ENCODE measurements at places on chromosomes 3 and 15. TPM values are rescaled to one million over a fixed set of nuclear protein-coding genes. Genes with fewer than 3 reads are reported as not detected.

The GMPPB gene
- total RNA-seq = 14.3 TPM

The EFCC1 gene
- 5.4 TPM for total RNA-seq

GRCh38 chr15:76460347-76460746, 123.8 kb downstream of the ISL2 start:
- DNase-seq = no peak

DNA sequence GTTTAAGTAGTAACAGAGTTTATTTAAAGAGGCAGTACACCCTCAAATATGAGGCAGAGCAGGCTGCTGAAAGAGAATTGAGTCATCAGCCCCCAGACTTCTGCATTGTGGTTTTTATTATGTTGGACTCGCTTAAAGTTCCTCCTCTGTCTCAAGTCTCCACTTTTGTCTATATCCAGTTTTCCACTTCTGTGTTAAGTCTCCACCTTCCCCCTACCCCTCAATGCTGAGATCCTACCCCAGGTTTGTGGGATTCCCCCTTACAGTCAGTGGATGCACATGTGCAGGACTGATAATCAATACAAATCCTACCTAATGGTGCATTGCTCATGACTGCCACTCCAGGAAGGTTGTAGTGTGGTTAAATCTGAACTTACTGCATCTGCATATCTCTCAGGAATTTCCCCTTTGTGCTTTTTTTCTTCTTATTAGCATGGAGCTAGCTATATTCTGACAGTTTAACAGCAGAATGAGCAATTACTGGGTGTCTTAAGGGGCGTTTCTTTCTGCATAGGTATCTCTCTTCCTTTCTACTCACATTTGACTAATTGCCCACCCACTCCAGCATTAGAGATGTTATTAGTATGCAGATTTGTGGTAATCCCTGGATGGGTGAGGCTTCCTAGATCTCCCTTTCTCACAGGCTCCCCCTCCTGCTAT, 11.9 kb upstream of the CD200R1L start:
- no peak for DNase-seq

GRCh38 chr3:95311272-95311671, 1248.4 kb downstream of the NSUN3 start:
- no peak for DNase-seq

DNA sequence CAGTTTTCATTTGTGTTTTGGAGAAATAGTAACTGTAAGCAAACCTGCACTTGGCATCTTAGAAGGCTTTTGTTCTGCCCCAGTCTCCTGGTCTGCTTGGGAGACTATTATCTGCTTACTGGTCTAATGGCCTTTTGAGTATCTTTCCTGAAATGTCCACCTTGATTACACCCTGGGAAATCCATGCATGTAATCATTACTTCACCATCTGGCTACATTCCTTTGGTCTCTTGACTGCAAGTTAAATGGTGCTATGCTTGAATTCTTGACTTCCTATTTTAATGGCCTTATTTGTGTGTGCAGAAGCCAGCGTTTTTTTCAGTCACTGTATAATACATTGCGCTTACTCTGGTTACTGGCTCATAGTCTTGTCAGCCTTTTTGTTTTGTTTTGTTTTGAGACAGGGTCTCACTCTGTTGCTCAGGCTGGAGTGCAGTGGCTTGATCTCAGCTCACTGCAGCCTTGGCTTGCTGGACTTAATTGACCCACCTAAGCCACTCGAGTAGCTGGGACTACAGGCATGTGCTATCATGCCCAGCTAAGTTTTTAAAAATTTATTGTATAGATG, 30.0 kb downstream of the CHD2 start:
- DNase-seq = no peak

DNA sequence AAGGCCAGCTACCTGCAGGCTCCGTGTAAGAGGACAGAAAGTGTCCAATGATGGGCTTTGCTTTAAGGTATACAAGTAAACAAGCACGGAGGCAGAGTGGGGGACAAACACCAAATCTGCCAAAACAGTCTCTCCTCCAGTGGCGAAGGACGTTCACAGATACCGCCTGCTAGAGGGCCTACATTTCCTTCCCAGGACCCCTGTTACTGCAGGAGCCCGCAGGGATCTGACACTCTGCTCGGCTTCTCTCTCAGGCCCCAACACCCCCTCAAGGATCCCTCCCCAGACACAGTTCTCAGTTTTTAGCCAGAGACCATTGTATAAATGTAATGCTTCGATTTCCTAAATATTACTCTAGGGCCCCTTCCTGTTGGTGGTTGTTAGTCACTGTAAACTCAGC, 46.0 kb upstream of the VGLL4 start:
- no peak for DNase-seq

DNA sequence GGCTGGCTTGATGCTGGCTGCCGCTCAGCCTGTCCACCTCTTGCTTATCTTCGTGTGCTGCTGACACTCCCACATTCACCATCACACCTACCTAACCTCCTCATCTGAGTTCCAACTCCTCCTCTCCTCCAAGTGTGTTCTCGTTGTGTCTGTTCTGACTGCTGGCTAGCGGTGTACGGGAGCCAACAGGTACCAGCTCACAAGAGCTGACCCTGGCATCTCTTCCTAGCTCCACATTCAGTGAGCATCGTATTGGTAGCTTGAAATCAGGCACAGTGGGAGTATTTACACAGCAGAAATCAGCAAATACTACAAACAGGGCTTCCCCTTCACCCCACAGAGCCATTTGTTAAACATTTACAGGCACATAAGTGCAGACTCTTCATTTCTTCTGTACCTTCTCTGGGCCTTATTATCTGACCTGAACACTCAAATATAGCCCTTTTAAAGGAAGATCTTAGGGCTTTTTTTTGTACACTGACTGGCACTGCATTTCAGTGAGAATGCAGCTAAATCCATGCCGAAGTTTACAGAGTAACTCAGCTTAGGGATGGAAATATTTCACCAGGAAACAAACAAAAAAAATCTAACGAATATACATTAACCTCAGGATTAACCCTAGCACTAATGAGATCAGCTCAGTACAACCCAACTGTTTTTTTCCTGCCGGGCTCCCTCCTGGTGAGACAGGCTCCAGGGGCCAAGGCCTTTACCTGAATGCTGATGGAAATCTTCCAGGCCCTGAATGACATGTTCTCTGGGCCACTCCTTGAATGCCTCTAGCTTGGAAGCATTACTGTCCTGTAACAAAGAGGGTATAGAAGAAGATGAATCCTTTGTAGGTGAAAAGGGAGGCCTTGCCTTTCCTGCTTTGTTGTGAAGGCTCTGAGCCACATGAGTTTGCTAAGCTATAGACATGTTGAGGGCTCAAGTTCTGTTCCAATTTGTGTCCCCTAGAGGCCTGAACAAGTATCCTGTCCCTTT, 150.5 kb upstream of the LPP start:
- DNase-seq = no peak

DNA sequence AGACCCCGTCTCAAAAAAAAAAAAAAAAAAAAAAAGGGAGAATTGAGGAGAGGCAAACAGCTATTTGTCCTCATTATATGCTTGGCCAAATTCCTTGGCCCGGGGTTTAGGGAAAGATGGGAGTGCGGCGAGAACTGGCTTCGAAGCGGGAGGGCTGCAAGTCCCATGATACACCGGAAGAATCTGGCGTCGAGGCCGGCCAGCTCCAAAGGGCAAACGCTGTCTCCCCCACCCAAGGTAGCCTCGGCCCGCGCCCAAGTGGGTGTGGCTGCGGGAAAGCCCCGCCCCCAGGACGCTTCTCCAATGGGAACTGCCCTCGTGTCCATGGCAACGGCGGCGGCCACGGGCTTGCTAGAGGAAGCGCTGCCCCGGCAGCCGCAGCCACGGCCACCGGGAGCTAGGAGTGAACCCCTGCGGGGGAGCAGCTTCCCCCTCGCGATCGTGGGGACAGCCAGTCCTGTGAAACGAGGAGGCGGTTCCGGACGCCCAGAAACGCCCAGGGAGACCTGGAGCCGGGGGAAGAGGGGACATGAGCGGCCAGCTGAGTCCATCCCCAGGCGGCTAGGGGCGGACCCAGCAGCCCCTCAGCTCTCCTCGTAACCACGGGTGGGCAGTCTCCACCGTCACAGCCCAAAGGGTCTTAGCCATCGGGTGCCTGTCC, at the start of gene TTLL13:
Gene TTLL13 (plus strand): TSS at position 354 of the 661 bp plus-strand sequence. CDS start 1,075 bp downstream, outside the sequence.
- peak; percentile 98 for DNase-seq

DNA sequence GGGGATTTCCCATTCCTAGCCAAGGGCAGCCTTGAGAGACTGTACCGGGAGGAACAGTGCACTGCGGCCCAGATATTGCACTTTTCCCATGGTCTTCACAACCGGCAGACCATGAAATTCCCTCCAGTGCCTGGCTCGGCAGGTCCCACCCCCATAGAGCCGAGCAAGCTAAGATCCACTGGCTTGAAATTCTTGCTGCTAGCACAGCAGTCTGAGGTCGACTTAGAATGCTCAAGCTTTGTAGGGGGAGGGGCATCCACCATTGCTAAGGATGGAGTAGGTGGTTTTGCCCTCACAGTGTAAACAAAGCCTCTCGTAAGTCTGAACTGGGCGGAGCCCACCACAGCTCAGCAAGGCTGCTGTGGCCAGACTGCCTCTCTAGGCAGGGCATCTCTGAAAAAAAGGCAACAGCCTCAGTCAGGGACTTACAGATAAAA, 156.3 kb downstream of the FRMD5 start:
- DNase-seq = no peak

- no peak for DNase-seq
These were observed 527.9 kb upstream of the NAALADL2 start for GRCh38 chr3:174331095-174331800.
